H1 (cell line): ENCODE measurements at places on chromosomes 5 and 9. TPM values are rescaled to one million over a fixed set of nuclear protein-coding genes. Genes with fewer than 3 reads are reported as not detected.

DNA sequence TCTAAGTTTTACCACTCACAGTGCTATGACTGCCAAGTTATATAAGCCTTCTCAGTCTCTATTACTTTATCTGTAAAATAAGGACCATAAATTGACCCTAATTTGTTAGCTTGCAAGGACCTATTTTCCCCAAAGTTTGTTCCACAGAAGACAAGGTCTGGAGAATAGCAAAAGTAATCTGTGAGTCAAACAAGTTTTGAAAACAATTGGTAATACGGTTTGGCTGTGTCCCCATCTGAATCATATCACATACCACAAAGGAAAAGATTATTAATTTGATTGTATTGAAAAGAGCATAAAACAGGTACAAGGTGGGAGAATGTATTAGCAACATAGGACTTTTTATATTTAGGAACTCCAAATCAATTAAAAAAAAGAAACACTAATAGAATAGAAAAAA lies 124.0 kb upstream of the TARS1 start:
- DNase-seq = no peak

DNA sequence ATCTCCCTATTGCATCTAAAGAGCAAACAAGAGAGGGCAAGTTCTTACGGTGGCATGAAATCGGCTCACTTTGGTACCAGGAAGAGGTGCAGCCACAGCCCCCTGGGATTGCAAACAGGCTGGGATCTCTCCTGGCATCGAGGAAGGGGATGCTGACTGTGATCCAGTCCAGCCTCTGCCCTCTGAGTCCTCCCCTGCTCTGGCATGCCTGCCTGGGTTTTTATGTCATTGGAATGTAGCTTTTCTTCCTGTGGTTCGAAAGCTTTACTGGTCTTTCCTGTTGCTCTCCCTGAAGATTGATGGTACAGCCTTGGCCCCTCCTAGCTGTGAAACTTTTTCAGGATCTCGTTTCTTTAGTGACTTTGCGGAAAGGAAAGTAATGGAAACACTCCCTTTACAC lies 6.6 kb downstream of the SLC46A2 start:
- no peak for DNase-seq

GRCh38 chr5:111863801-111864200 lies 106.8 kb upstream of the NREP start:
- no peak for DNase-seq

GRCh38 chr9:126219166-126219565 lies 107.5 kb upstream of the MVB12B start:
- DNase-seq = no peak

DNA sequence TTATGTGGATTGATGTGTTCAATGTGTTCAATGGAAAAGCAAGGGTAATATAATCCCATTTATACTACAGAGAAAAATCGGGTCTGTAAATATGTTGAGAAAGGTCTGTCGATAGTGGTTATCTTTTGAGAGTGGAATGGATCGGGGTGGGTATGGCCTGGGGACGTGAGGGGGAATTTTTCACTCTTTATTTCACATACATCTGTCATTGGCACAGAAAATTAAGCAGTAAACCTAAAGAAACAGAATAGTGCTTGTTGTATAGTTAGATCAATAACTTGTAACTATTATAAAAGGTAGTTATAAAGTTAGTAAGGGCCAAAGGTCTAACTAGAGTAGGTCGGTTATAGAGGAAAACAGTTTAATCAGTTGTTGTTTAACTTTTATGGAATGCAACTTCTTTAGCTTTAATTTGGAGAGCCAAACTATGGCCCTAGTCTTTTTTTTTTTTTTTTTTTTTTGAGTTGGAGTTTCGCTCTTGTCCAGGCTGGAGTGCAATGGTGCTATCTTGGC lies 66.1 kb upstream of the ABL1 start:
- DNase-seq = no peak

DNA sequence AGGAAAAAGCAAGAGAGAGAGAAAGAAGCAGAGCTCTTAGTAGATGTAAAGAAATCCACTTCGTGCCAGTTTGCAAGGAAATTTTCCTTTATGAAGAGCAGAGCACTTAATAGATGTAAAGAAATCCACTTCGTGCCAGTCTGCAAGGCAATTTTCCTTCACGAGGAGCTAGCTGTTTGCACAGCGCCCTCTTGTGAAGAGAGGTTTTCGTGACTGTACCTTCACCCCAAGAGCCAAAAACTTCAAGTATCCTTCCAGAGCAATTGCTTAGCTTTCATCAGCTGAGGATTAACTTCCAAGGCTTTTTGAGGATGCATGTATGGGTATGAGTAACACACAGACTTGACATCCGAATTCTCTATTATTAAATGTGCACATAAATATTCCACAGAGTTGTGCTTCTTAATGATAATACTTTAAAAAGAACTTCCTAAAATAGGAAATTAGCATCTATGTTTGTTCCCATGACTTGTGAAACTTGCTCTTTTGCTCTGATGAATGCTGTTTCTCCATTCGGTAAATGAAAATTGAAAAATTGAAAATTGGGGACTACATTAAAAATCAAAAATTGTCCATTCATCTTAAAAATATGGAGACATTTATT lies 525.6 kb downstream of the PDE4D start:
- no peak for DNase-seq

DNA sequence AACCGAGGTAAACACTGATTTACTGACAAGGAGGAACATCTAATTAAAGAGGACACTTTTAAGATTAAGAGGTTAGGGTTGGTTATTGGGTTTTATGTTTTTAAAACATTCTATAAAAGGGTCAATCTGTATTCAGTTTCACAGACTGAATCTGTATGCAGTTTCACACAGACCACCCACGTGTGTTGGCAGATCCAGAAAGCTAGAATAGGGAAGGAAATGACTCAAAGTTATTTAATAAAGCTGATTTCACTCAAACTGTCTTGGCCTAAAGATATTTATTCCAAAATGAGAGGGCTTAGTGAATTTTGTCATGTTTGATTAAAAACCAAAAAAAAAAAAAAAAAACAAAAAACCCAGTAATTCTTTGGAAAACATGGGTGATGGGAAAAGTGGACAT lies 140.2 kb downstream of the SLC24A2 start:
- no peak for DNase-seq

GRCh38 chr5:109196823-109197160 lies 213.0 kb downstream of the PJA2 start:
- no peak for DNase-seq

GRCh38 chr9:68904454-68904853 lies 109.5 kb downstream of the PRKACG start:
- no peak for DNase-seq

- no peak for DNase-seq
Measured at GRCh38 chr5:144467792-144468191, 297.1 kb downstream of the KCTD16 start.

DNA sequence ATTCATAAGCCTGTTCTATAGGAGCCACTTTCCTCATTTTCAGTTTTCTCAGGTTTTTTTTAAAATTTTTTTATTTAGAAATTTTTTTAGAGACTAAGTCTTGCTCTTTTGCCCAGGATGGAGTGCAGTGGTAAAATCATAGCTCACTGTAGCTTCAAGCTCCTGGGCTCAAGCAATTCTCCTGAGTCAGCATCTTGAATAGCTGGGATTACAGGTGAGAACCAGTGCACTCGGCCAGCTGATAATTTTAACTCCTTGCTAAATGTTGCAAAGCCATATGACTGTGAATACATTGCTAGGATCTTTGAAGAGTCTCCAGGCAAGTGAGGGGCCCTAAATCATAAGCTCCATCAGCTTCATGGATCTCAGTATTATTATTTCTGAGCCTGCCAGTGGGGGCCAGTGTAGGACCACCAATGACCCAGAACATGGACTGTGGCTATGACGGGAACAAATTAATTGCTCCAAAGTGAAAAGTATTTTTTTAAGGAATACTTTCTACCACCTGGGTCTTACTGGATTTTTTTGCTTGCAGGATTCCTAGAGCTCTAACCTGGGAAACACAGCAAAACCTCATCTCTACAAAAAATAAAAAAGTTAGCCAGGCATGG lies 5.7 kb upstream of the GAPVD1 start:
- no peak for DNase-seq

MOB3B gene
- 6.9 and 12.7 TPM in 2 replicates for polyA plus RNA-seq

PCDHA9 gene
- polyA plus RNA-seq = 0.12 and 0.17 TPM in 2 replicates
